ENCODE measurements at places on chromosomes 1 and 21.

GRCh38 chr1:184215274-184215925 is 163.9 kb downstream of the TSEN15 start:
- no peak for DNase-seq

DNA sequence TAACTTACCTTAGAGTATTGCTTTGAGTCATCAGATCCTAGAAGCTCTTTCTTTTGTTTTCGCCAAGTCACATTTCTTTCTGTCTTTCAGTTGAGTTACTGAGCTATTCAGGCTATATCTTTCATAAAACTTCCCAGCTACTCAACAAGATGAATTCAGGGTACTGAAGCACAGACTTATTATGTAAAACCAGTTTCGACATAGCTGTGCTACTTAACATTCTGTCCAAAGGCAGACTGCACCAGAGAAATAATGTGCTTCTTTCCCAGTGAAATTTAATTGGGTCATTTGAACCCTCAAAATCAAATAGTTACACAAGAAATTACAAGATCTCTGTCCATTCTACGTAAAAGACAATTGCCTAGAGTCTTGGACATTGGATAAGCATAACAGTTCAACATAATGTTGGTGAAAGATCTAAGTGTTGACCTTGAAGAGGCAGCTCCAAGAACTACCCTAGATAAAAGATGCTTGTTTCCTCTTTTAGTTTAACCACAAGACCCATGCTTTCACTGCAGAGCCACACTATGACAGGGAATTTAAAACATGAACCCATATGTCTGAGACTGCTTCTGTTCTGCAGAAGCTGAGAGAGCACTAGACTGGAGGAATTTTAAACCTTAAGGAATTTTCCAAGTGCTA is 163.2 kb downstream of the LRRC40 start:
- no peak for DNase-seq

GRCh38 chr1:164618202-164618564 is 59.2 kb downstream of the PBX1 start:
- no peak for DNase-seq

- no peak for DNase-seq
Observed at GRCh38 chr1:21801100-21801499, 11.0 kb upstream of the LDLRAD2 start.

DNA sequence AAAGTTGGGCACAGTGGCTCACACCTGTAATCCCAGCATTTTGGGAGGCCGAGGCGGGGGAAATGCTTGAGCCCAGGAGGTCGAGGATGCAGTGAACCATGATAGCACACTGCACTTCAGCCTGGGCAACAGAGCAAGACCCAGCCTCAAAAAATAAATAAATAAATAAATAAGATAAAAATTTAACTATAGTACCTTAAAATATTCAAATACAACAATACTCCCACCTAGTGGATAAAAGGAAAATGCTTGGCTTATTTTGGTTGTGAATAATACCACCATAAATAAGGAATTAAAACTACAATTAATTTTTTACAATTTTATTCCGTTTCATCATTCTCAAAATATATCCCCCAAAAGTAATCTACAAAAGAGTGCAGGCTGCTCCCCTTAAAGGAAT is 8.1 kb downstream of the PSMG1 start:
- no peak for DNase-seq

GRCh38 chr1:223345720-223346119 is 18.3 kb downstream of the SUSD4 start:
- DNase-seq, result no peak

DNA sequence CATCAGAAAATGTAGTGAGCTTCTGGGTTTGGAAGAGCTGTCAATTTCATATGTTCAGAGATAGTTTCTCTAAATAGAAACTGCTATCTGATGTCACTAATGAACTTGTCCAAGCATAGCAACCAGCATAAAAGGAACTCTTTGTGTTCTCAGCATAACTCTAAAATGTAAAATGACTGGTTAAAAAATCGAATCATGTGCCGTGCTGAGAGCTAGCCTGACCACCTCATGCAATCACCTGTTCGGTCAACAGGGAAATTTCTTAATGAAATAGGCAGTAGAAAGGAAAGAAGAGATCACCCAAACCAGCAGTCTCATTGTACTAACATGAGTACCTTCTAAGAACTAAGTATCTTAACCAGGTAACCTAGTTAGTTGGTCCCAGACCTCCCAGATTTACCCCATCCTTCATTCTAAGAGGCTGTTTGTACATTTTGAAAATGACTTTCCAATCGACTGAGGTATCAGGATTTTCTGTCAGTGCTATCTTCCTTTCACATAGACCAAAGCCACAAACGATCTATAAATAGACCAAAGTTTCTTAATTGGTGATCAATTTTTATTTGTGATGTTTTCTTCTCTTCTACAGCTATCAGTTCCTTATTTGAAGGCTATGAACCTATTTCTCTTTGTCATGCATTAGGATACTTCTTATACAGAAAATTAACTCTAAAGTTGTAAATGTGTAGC is 147.3 kb downstream of the TLR5 start:
- DNase-seq, result no peak

DNA sequence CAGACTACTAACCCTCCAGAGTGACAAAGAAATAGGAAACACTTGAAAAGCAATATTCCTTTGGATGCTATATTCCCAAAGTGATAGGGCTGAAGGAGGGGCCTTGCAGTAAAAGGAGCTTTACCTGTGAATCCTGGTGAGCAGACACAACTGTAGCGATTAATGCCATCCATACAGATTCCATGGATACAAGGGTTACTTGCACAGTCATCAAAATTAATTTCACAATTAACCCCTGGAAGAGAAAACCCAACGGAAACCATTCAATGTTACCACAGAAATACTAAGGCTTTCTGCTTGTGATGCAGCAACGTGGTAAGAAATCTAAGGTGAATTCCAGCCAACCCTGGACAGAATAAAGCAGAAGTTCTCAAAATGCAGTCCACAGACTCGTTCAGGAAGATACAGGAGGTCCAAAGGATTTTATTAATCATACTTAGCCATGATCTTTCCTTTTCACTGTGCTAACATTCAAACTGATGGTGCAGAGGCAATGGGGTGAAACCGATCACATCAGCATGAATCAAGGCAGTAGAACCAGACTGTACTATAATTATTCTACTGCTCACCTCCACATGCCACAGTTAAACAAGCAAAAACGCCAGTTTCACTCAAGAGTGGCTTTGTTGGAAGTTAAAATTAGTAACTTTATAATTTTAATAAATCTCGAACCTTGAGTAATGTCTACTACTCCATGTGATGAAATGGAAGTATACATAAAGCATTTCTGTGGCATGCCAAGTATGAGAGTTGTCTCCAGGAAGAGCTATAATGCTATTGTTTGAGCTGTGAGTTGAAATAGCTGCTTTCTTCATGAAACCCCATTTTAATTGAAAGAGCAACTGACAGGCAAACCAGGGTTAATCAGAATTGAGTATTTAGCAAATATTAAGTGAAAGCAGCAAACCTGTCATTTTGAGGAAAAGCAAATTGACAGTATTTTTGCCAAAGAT is 63.2 kb upstream of the ADAM30 start:
- no peak for DNase-seq

DNA sequence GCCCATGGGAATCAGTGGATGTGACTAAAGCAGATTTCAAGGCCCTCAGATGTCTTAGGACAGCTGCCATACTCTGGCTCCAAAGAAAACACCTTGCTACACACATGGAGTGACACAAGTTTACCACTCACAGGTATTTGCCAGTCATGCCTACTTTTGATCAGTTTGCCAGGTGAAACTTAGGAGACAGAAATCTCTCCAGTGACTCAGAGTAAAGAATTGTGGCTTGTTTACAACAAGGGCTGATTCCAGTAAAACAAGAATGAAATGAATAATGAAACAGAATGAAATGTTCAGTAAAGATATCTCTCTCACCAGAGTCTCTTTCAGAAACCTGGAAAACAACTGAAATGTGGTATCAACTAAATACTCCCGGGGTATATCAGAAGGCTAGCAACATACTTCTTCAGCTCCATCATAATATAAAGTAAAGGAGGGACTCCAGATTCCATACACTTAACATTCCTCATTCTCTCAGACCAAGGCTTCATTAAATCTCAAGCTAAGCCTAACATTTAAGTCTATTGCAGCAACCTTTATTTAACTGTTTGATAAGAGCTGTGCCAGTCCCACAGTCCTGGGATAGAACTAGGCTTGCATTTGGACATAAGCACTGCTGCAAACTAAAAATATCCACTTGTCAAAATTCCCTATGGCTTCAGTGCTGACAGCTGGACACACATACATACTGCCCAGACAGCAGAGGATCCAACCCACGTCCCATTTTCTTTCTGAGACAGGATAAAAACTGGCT is 143.3 kb downstream of the SIPA1L2 start:
- no peak for DNase-seq

All from NCI-H1417 treated with DMSO at 0.1 percent for 48 hours (cell line).